ENCODE measurements at places on chromosomes 16 and 17.

- DNase-seq: no peak
These were observed 112.2 kb upstream of the ZNF750 start for GRCh38 chr17:82952019-82952418.

DNA sequence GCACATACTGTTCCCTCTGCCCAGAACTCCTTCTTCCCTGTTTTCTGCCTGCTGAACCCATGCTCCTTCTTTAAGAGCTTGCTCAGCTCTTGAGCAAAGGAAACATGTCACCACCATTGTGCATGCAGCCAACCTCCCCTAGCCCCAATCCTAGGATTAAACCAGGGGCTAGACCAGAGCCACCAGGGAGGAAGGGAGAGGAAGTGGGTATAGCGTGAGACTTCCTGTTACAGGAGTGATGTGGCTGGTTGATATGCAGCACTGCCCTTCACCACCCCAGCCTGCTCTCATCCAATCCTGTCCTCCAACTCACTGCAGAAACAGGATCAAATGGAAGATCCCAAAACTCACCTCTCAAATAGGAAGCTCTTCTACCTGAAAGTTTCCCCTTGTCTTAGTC, 67.1 kb upstream of the CDH5 start:
- DNase-seq: no peak

DNA sequence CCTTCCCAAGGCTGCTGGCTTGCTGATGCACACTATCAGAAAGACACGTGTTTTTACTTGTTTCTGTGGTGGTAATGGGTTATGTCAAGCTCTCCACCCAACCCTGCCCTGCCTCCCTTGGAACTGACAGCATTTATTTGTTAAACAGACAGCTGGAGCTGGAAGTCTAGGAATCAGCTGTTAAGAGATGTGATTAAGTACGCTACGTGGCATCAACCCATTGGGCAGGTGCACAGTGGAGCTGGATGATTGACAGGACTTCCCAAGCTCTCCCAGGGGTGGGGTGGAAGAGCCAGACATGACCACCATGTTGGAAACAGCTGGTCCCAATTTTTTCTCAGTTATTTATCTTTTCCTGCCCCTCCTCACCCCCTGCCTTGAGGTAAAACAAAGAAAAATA, 49.4 kb downstream of the ADAMTS18 start:
- DNase-seq: no peak

- no peak for DNase-seq
These were observed 45.0 kb downstream of the CDH13 start for GRCh38 chr16:82671741-82672140.

GRCh38 chr16:49335828-49336227, 37.8 kb upstream of the C16orf78 start:
- DNase-seq: no peak

GRCh38 chr17:44708401-44709263, at the start of gene DBF4B:
Gene DBF4B (plus strand): TSS chr17:44708665. CDS start chr17:44708821, 156 bp downstream.
- peak; percentile 96 for DNase-seq

DNA sequence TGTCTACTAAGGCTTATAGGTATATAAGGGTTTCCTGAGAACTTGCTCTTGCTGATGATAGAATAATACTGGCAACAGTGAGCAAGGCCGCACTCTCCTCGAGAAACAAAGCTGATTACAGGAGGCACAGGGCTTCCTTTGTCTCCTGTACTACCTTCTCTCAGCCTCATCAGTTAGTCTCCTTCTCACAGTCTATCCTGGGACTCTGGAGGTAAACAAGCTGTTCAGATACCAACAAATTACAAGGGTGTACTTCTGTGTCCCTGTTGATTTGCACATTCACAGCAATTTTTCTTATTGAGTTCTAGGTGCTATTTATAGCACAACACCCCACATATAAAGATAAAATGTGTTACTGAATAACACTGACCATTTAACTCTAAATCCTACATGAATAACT, 98.7 kb downstream of the TRIM37 start:
- DNase-seq: no peak

DNA sequence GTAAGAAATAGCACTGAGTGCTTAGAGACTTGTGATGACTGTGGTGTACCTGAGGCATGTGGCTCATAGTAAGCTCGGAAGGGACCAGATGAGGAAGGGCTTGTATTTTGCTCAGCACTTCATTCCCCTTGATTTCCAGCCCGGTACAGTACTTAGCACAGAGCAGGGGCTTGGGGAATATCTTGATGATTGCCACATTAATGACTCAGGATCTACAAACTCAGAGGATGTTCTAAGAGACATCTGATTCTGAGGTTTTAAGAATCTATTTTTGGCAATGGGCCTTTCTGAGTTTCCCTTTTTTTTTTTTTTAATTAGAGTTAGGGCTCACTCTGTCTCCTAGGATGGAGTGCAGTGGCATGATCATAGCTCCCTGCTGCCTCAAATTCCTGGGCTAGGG, 9.1 kb downstream of the ASPHD1 start:
- no peak for DNase-seq

- no peak for DNase-seq
These were observed 8.2 kb downstream of the CAPN15 start for GRCh38 chr16:535446-536405.

DNA sequence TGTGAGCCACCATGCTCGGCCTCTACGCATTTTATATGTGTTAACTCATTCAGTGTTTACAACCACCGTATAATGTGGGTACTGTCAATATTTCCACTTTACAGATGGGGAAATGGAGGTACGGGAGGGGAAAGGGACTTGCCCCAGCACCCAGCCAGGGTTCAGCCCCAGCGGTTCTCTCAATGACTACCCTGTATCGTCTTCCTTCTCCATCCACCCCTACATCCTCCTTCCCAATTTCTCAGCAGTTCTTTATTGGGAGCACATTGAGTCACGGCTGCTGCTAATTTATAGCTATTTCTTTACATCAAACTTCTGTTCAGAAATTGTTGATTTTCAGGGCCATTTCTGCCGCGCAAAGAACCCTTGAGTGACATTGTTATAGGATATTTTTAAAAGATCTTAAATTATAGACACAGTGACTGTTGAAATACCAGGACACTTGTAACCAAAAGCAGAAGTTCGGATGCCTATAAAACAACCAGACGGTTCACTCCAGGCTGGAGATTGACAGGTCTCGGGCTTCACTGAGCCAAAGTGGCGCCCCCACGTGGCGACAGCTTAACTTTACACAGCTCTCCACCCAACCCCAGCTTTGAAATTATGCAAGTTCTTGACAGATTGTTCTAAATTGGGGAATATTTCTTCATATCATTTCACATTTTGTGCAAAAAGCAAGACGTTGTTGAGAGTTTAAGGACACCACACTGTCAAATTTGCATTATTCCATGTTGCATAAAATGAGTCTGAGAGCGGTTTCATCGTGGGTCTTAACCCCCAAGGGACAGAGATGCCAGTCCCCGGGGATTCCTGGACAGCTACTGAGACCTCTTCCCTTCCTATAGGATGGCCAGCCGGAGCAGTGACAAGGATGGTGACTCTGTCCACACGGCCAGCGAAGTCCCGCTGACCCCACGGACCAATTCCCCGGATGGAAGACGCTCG, 11.8 kb downstream of the SYT17 start:
- peak; percentile 84 for DNase-seq

- no peak for DNase-seq
These were observed 8.9 kb downstream of the ADAD2 start for GRCh38 chr16:84199861-84200260.

DNA sequence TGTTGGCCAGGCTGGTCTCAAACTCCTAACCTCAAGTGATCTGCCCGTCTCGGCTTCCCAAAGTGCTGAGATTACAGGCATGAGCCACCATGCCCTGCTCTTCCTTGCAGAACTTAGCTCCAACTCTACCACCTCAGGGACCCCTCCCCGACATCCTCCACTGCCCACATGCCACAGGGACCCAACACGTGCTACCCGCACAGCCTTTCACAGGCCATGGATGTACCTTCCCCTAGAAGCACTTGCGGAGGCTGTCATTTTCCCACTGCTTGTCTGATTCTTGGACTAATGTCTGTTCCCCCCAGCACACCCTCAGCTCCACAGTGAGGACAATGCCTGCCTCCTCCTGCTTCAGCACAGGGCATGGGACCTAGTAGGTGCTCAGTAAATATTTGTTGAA, 147.4 kb downstream of the ZNF423 start:
- DNase-seq: no peak

- DNase-seq: no peak
These were observed 21.5 kb downstream of the GINS2 start for GRCh38 chr16:85667261-85667660.

DNA sequence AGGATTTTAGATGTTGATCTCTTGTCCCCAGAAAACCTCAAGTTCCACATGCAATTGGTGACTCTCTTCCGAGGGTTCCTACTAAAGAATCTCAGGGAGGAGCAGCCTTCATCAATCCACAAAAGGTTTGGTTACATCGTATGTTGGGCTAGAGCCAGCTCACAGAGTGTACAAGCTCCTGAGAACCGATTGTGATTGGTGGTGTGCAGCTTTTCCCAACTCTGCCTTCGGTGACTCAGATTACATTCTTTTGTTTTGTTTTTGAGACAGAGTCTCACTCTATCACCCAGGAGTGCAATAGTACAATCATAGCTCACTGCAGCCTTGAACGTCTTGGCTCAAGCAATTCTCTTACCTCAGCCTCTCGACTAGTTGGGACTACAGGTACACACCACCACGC, 172.4 kb downstream of the PMP22 start:
- DNase-seq: peak; percentile 13

GRCh38 chr17:57154921-57155320, 69.9 kb downstream of the AKAP1 start:
- DNase-seq: no peak

GRCh38 chr17:70405492-70406220, 236.3 kb downstream of the KCNJ2 start:
- DNase-seq: no peak

GRCh38 chr17:81398832-81399411, 3.7 kb downstream of the BAHCC1 start:
- no peak for DNase-seq

DNA sequence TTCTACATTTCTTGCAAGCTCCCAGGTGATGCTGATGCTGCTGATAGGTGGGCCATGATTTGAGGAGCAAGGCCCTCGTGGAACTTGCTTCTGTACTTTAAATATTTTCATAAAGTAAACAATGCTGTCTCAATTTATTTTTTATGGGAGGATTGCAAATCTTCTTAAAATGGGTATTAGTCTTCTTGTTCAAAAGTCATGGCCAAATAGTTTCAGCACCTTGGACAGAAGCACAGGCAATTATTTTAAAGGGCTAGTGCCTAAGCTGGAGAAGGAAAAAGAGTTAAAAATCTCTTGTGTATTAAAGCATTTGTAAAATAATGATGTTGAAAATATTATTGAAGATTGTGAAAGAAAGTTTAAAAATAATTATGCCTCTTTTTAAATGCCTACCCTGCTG, 50.5 kb downstream of the GPR139 start:
- DNase-seq: peak; percentile 59

DNA sequence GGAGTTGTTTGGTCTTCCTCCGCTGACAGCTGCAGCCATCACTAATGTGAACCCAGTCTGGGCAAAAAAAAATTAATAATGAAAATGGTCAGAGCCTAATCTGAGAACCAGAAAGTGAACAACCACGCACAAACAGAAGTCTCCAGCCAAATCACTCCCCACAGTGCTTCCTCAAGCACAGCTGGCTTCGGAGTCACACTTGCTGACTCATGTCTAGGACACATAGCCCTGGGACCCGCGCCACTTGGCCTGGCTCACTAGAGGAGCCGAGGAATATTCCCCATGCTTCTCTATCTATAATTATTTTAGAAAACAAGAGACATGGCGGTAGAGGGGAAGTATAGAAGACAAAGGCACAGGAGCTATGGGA, 109.1 kb downstream of the ZFHX3 start:
- DNase-seq: no peak

DNA sequence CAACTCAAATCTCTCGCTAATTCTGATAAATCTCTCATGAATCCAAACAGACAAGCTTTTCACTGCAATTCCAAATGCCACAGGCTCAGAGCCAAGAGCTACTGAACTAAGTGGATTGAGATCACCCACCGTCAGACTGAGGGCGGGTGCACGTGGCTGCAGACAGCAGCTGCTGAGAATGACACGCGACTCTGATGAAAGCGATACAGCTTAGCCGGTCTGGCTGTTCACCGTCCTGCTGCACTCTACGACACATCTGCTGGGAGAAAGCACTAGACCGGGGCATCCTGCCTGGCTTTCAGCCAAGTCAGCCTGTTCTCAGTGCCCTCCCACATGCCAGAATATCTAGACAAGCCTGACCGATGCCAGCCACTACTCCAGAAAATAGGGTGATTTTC, 42.6 kb downstream of the KLHDC4 start:
- no peak for DNase-seq

DNA sequence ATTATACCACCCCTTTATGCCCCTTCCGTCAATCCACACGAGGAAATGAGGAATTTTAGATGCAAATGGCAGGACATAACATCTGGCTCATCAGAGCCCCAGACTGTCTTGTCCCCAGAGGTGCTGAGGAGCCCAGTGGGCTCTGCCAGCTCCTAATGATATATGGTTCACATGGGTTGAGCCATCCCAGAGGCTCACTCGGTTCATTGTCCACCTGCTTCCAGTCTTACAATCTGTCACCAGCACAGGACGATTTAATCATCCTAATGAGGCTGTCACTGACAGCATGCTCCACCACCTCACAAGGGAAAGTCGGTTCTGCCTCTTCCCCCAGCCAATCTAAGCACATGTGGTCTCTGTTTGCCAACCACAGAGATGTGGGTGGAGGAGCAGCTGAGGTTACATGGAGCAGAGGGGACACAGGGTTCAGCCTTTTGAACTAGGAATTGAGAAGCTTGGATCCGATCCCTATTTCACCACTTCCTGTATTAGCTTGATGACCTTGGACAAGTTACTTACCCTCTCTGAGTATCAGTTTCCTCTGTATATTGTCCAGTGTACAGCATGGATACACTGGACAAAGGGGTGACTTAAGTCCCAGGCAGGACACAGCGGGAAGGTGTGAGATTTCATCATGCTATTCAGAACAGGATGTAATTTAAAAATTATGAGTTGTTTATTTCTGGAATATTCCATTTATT, 27.0 kb upstream of the DHX8 start:
- no peak for DNase-seq

GRCh38 chr17:3167574-3167973, 29.7 kb upstream of the OR1A2 start:
- DNase-seq: no peak

- no peak for DNase-seq
These were observed 11.2 kb downstream of the PPY start for GRCh38 chr17:43931062-43931571.

- DNase-seq: peak; percentile 39
These were observed 79.0 kb upstream of the CDC42EP4 start for GRCh38 chr17:73390851-73391250.

Data from endodermal cell (in vitro differentiated cells).